ENCODE measurements at places on chromosomes 12 and 14.

GRCh38 chr12:67539946-67540345 lies 108.6 kb upstream of the DYRK2 start:
- no peak for DNase-seq

DNA sequence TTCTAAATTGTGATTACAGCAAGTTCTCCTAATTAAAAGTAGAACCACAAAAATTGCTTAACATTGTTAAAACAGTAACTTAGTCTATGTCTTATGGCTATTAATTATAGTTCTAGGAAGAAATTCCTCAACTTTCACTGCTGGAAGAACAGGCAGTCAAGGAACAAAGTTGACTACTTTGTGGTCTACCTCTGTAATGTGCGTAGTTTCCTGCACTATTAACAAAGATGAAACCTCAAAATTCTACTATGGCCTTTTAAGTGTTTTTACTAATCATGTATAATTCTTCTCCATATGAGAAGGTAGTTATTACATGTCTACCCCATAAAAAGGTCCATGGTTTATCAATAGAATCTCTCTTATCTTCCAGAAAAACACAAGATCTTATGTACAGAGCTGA lies 7.6 kb downstream of the RASSF9 start:
- DNase-seq, result no peak

DNA sequence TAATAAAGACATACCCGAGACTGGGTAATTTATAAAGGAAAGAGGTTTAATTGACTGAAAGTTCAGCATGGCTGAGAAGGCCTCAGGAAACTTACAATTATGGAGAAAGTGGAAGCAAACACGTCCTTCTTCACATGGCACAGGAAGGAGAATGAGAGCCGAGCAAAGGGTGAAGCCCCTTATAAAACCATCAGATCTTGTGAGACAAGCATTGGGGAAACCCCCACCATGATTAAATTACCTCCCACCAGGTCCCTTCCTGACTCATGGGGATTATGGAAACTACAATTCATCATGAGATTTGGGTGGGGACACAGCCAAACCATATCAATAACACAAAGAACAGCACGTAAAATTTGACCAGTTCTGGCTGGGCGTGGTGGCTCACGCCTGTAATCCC lies 85.6 kb upstream of the ATF7IP start:
- DNase-seq, result no peak

- no peak for DNase-seq
Observed at GRCh38 chr14:89374908-89375307, 42.1 kb downstream of the FOXN3 start.

DNA sequence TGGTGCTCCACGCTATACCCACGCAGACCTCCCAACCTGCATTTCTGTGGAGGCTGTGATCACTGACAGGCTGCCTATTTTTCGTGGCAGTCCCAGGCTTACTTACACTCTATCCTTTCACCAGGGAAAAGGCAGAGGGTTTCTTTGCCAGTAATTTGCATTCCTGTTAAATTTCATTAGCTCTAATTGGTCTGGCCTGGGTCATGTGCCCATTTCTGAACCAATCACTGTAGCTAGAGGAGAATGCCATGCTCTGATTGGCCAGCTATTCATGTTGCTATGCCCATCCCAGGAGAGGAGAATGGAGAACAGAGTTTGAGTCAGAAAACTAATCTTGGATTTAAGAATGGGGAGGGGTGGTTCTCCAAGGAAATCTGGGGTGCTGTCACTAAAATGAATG lies 43.2 kb upstream of the TUNAR start:
- no peak for DNase-seq

GRCh38 chr12:65818454-65819382 lies 5.6 kb upstream of the HMGA2 start:
- DNase-seq, result no peak
